ENCODE measurements at places on chromosomes 5 and 9.

GRCh38 chr5:57066924-57067596 is 106.8 kb upstream of the GPBP1 start:
- DNase-seq, result no peak

DNA sequence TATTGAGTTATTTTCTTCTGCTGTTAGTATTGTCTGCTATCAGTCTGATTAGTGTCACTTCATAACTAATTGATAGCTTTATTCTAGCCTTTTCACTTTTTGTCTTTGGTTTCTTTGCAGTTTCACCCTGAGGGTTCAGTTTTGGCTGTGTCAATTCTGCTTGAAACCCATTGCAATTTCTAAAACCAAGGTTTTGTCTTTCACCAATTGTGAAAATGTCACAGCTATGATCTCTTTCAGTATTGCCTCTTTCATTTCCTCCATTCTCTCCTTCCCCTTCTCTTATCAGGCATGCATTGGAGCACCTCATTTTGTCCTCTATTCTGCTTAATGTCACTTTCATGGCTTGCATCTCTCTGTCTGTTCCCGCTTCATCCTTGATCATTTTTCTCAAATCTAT is 248.1 kb downstream of the YTHDC2 start:
- no peak for DNase-seq

DNA sequence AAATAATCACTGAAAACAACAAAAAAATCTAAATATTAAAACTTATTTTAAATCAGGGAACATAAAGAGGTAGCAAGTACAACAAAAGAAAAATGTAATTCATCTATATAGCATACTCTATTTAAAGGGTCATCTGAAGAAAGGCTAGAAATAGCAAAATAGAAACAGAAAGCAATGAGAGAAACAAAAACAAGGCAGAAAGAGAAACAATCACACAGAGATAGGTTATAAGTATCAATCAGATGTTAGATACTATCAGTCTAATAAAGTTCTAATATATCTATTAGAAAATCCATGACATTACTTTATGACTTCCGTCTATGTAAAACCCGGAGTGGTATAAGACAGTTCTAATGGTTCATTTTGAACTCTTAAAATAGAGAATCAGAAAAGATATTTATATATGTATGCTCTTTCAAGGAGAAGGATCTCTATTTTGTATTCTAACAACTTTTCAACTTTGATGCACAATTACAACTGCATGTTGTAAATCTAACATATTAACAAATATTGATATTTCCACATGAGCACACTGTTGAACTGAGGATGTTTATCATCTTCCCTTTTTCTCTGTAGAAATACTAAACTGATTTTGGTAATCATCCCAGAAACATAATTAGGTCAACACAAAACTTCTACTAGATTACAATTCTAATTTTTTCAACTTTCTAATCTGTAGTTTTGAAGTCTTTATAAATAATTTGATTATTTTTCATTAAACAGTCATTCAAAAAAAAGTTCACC is 15.8 kb downstream of the RICTOR start:
- no peak for DNase-seq

- DNase-seq, result no peak
Measured at GRCh38 chr9:113522858-113523257, 59.3 kb downstream of the RGS3 start.

DNA sequence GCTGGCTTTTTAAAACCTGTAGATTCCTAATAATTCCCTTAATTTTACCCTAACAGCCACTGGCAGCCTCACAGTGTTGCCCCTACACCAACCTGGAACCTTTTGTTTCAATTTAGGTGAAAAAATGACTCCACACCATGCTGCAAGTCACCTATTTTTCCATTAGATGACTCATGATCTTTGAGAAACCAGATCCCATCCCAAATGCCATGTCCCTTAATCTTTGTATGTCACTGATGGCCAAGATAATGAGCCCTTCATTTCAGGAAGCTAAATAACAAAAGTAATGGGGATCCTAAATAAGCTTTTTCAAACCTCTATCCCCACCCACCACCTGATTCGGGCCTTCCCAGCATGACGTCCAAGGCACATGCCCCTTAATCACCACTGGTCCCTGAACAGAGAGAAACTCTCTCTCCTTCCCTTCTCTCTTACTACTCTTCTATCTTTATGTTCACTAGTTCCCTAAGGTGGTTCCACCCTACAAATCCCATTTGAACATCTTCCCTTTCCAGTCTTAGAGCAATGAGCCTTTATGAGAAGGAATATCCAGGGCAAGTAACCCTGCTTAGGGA is 33.6 kb downstream of the ZNF608 start:
- DNase-seq, result no peak

DNA sequence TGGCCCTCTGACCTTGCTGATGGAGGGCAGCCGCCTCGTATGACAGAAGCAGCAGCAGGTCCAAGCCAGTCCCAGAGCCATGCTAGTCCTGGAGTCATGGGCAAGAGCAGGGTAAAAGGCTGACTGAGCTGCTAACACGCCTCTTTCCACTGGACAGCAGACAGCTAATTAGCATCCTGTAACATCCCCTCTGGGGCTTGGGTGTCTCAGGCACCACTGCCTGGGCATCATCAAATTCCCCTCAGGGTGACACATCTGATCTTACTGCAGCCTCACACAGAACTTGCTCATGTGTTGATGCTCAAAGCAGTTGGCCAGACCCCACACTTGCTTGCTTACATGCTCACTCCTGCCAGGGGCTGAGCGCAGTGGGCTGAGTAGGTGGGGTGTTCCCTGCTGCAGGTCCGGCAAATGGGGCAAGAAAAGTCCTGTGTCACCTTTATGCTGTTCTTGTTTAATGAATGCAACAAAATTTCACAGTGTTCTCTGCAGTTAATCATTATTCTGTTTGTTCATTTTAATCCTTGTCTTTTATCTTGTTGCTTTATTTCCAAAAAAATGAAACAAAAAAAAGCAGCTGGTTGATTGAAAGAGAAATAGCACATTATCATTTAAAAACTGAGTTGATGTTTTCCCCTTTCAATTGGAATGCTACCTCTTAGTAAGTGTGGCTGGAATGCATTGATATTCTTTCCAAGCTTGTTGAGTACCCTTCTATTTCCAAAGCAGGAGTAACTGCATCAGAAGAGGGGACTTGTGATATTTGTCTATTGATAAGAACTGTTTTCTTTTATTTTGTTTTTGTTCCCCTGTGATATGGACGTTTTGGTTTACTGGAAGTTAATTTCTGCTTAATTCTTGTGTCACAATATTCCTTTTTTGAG is 254.1 kb downstream of the CDH18 start:
- DNase-seq, result no peak

- no peak for DNase-seq
Measured at GRCh38 chr9:126342621-126343031, 16.0 kb downstream of the MVB12B start.

DNA sequence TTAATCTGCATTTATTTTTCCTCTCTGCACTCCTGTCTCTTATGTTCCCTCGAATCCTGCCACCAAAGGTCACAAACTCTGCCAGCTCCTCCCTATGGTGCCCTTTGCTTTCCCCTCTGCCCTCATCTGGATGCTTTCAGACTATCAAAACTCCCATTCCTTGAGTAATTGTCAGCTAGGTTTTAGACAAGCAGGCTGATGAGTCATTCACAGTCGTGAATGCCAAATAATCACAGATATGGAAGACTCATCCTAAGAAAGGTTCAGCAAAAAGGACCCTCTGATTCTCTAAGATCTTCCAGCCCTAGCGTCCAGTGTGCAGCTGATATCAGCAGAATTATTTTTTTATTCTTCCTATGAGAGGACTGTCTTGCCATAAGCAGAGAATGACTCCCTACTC is 104.5 kb upstream of the NUDT12 start:
- DNase-seq, result no peak

Measured in stimulated activated CD4-positive, alpha-beta T cell treated with anti-CD3 and anti-CD28 coated beads, Interleukin-4, amount 100 ng/mL, for 24 hours (primary cell).